ENCODE measurements at places on chromosomes 16 and 17.
A peak's percentile ranks its signal among the peaks of the same experiment; 100 is the strongest.

- ATAC-seq, result no peak
These were observed 5.2 kb upstream of the SH2B1 start for GRCh38 chr16:28858421-28858820.

DNA sequence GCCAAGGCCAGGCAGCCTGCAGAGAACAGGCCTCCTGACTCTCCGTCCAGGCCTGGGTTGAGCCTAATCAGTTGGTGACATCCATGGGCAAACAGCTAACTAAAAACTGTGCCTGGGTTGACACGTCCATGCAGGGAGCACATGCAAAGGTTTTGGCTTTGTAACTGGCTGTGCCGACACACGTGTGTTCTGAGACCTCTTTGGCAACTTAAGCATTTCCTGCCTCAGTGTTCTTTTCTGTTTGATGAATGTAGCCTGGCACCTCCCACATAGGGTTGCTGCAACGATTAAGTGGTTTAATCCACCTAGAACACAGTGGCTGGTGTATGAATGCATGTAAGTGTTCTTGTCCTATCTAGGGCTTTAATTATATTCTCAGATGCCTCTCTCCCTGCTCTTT, 3.2 kb downstream of the BCO1 start:
- no peak for ATAC-seq

GRCh38 chr16:29645694-29646187, 17.3 kb upstream of the SPN start:
- peak; percentile 78 for ATAC-seq

GRCh38 chr16:67703626-67704025, 15.5 kb downstream of the GFOD2 start:
- ATAC-seq, result peak; percentile 90

GRCh38 chr16:51405361-51405760, 254.3 kb upstream of the SALL1 start:
- no peak for ATAC-seq
